Stimulated activated CD4-positive, alpha-beta T cell treated with anti-CD3 and anti-CD28 coated beads, TNF-alpha, amount 100 ng/mL, for 1 hour (primary cell): ENCODE measurements at places on chromosomes 5 and 9.

DNA sequence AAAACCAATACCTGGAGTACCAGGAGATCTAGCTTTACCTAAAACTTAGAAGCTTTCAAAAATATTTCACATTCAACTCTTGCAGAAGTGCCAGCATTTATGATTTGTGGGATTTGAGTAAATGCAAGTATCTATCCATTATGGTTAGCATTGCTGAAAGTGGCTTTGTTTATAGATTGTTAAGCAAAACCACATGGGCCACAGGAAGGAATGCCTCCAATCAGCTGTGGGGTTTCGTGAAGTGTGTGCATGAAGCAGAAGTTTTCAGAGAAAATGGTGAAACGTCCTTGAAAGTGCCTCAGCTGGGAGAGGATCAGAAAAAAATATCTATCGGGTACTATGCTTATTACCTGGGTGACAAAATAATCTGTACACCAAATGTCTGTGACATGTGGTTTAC is 4.2 kb downstream of the LECT2 start:
- DNase-seq, result no peak

- no peak for DNase-seq
These were observed 166.2 kb downstream of the AUH start for GRCh38 chr9:91195372-91196012.

- DNase-seq, result no peak
These were observed 935.8 kb upstream of the TYRP1 start for GRCh38 chr9:11757408-11757807.

- DNase-seq, result no peak
These were observed 500.0 kb upstream of the C9orf72 start for GRCh38 chr9:28073270-28073669.
